ENCODE measurements at places on chromosomes 1 and 21. TPM values are rescaled to one million over a fixed set of nuclear protein-coding genes. Genes with fewer than 3 reads are reported as not detected.
A peak's percentile ranks its signal among the peaks of the same experiment; 100 is the strongest.

The CENPF gene
- 44.0 TPM for total RNA-seq

The TCP10L gene
- total RNA-seq, result 0.07 TPM

The FAM72A gene
- 27.6 TPM for total RNA-seq

The RPTN gene
- total RNA-seq, result not detected

The HSD3B1 gene
- total RNA-seq, result not detected

The SFN gene
- total RNA-seq, result 0.47 TPM

The RAP1A gene
- 55.3 TPM for total RNA-seq

The CR2 gene
- not detected for total RNA-seq

The THEM5 gene
- total RNA-seq, result not detected

DNA sequence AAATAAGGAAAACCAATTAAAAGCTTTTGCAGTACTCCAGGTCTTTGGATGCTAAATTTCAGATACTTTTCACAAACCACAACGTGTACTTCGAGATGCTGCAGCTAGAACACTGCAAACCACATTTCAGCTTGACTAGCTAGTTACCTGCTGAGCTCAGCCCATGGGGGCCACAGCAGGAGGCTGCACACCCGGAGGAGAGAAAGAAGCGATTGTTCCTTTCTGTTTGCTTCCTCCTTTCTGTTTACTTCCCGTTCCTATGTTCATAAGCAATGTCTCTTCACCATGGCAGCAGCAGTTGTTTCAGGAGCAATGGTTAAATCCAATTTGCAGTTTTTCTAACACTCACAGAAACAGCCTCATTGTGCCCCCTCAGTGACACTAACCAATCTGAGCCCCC is 225.6 kb upstream of the FGGY start:
- no peak for DNase-seq

DNA sequence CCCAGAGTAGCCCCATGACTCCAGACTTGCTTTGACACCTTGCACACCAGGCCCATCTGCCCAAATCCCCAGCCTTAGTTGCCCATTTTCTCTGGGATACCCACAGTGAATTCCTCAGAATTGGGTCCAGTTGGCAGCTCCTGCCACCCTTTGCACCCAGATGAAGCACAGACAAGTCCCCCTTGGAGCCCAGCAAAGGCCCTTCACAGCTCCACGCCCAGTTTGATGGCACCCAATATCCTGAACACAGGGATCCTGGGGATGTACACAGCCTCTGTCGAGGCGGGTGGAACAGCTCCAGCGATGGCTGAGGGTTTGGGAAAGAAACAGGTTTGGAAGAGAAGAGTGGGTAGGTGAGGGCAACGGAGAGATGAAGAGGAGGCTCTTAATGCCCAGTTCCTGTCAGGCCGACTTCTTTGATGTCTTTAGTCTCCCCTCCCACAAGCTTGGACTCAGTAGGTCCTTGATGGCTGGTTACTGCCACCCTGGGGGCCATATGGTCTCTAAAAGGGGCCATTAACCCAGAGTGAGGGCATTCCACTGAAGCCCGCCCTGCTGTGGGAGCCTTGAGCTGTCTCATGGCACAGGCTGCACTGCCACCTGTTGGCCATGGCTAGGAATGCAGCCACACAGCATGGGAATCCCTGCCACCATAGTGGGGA is 21.7 kb downstream of the TMEM53 start:
- DNase-seq, result peak; percentile 90

DNA sequence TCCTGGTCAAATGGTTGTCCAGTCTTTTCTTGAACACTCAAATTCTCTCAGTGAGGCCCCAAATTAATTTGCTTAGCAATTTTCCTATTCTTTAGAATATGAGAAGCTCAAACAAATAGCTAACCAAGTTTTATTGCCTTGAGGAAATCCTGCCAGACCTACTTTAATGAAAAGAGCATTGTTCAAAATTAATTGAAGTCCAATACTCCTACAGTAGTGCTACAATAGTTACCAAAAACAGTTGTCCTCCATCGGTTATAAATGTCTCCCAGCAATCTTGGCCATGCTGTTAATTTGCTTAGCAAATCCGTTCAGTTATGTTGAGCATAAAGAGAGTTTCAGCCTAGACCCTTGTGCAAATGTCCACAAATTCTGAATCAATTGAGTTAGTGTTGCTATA is 112.9 kb downstream of the MAB21L3 start:
- DNase-seq, result peak; percentile 82

- no peak for DNase-seq
Observed at GRCh38 chr21:44854664-44855446, 18.6 kb downstream of the PTTG1IP start.

- no peak for DNase-seq
Observed at GRCh38 chr1:38652217-38652616, 207.4 kb downstream of the RRAGC start.

DNA sequence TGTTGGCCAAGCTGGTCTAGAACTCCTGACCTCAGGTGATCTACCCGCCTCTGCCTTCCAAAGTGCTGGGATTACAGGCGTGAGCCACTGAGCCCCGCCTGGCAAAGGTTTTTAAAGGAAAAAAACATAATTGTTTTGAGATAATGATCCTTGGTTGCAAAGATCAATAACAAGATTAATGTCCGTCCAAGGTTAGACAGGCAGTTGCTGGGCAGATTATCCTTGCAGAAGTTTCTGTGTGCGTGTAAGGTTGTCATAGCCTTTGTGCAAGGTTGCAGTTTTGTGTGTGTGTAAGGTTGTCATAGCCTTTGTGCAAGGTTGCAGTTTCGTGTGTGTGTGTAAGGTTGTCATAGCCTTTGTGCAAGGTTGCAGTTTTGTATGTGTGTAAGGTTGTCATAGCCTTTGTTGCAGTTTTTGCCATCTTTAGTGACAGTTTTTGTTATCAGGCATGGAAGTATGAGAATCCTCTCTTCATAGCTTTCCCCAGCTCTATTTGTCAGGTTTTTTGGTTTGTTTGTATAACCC is 3.6 kb downstream of the YBEY start:
- peak; percentile 49 for DNase-seq

- no peak for DNase-seq
Observed at GRCh38 chr1:183349201-183349711, 68.9 kb downstream of the NMNAT2 start.

DNA sequence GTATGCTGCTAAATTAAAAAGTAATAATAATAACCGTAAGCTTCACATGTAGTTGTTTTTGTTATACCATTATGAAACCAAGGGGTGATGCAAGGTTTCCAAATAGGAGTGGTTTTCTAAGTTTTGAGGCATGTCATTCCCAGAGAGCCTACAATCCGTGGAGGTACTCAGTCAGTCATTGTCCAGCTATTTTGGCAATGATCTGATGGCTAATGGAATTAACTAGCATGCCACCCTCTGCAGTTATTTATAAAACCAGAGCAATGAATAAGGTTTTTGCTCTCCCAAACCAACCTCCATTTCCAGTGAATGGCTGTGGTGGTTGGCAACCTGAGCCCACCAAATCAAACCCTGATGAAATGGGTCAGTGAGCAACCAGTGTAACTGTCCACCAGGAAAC is 106.4 kb downstream of the TBX15 start:
- no peak for DNase-seq

DNA sequence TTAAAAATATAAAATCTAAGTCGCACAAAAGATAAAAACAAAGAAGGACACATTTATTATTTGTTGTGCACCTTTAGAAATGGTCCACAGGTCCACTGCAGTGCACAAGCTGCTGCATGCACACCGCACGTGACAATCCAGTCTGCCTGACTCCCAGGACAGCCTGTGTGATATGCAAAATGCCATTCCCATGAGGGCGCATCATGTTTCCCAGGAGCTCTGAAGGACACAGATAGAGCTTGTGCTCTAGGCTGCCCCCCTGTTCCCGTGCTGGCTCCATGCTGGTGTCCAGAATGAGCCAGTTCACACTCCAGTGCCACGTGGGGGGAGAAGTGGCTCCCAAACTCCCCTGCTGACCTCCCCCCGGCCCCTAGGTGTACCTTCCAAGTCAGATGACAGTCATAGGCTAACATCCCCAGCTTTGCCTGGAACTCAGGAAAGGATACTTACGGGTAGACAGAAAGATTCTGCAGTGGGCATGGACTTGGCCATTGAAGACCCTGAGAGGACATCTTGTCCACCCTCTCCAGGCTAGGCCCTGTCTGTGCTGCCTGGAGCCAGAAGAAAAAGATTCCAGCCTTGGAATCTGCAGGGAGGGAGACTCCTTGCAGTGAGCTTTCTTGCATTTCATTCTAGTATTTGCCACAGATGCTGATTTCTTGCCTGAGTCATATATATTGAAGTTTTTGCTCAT is 26.3 kb downstream of the RAB7B start:
- no peak for DNase-seq

DNA sequence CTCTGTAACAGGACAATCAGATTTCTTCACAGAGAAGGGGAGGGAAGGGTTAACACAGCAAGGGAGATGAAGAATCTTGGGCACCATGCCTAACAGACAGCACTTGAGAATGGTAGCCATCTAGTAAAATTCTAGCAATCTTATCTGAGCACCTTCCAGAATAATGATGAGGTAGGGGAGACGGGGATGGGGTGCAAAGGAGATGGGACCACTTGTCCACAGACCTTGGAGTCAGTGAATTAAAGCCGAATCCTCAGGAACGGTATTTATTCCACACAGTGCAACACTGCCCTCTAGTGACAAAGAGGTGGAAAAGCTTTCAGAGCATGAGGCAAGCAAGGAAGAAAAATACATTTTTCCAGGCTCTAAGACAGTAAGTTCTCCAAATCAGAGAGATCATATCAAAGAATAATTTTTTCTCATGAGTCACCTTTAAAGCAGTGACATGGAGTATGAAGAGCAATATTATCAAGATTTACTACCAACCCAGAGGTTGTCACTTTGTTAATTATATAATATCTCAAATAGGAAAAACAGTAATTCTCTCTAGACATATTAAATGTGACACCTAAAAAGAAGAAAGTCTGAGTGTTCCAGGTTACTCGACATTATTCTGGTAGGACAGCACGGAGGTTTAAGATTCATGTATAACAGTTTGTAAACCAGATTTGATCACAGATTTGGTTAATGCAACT is 43.3 kb upstream of the LPAR3 start:
- peak; percentile 78 for DNase-seq

GRCh38 chr1:18948048-18948912 is 8.2 kb downstream of the IFFO2 start:
- DNase-seq, result no peak

- peak; percentile 84 for DNase-seq
Observed at GRCh38 chr1:19311503-19311930, 427 bp downstream of the AKR7A2 start.

- no peak for DNase-seq
Observed at GRCh38 chr21:34574601-34575529, 40.0 kb downstream of the RCAN1 start.

DNA sequence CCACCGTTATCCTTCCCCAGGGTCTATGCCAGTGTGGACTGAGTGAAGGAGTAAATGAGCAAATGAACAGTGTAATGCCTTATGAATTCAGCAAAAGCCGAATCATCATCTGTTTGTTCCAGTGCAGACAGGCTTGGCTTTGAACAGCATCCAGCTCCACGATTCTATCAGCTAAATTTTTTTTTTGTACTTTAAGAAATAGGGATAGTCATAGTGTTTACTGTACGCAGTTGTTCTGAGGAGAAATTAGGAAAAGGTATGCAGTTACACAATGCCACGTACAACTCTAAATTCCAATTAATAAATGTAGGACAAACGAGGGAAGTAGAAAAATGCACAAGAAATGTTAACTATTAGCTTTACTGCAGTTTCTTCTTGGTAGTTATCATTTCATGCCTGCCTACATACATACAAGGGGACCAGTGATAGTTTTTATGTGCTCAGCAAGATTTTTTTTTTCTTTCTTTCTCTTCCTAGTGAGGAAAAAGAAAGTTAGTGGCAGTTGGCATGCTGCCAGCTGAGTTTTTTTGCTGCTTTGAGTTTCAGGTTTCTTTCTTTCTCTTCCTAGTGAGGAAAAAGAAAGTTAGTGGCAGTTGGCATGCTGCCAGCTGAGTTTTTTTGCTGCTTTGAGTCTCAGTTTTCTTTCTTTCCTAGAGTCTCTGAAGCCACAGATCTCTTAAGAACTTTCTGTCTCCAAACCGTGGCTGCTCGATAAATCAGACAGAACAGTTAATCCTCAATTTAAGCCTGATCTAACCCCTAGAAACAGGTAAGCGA is at the start of gene IFI44L:
Gene IFI44L (plus strand): TSS at position 646 of the 777 bp plus-strand sequence. CDS start 7,468 bp downstream, outside the sequence.
- DNase-seq, result no peak

DNA sequence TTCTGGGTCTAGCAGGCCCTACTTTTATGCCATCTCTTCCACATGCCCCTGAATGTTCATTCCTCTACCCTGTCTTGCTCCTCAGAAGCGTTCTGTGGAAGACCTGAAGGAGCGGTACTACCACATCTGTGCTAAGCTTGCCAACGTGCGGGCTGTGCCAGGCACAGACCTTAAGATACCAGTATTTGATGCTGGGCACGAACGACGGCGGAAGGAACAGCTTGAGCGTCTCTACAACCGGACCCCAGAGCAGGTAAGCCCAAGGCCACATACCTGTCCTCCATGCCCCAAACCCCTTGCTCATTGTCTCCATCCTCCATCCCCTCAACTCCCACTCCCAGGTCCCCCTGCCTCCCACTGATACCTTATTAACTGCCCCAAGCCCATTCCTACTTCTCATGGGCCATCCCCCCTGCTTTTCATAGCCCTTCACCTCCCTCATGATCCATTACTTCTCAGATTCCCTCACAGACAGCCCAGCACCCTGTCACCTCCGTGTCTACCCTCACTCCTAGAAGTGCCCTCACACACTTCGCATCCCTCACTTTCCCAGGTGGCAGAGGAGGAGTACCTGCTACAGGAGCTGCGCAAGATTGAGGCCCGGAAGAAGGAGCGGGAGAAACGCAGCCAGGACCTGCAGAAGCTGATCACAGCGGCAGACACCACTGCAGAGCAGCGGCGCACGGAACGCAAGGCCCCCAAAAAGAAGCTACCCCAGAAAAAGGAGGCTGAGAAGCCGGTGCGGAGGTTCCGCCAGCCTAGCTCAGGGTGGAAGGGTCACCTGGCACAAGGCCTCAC is 5.4 kb downstream of the DMAP1 start:
- no peak for DNase-seq

DNA sequence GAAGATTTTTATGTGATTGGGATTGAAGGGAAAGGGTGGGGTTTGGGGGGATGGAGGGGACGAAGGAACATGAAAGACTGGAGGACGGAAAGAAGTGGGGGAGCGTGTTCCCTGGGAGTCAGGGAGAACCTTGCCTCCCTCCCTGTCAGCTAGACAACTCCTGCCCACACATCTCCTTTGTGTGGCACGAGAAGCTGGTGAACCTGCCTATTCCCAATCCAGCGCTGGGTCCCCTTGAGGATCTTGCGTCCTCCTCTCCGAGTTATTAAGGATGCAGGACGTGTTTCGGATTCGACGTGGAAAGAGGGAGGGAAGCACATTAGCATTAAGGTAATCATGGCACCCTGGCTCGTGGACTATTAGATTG is 1.4 kb downstream of the LRRC7 start:
- no peak for DNase-seq

Measured in Karpas-422 (cell line).